ENCODE measurements at places on chromosomes 16 and 17. TPM values are rescaled to one million over a fixed set of nuclear protein-coding genes. Genes with fewer than 3 reads are reported as not detected.

Gene CCL16
- total RNA-seq, result not detected

Gene SLC6A4
- not detected for total RNA-seq

Gene MYH8
- total RNA-seq, result not detected

DNA sequence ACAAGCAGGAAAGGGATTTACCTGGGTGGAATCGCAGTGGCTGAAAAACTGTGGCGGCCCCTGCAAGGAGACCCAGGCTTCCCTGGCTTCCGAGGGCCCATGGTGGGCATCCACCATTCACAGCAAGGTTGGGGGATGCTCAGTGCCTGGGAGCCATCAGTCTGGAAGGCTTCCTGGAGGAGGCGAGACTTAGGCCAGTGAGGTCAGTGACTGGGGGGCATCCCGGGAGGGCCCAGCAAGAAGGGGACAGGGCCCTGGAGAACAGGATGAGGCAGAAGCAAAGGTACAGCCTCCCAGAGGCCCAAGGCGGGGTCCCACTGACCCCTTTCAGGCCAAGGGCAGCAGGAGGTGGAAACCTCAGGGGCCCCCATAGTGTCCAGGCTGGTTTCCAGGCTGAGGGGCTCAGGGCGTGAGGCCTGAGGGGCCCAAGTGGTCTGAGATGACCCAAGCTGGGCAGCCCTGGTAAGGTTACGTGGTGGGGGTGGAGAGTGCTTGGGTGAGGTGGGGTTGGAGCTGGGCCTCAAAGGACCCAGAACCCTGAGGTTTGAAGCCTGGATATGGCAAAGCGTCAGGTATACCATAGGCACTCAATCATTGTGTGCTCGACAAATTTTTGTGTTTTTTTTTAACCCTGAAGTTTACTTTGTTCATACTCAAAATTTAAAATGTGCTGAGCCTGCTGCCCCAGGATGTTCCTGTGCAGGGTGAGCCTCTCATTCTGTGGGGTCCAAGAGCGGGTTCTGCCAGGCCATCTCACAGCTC is 15.8 kb upstream of the SRRM2 start:
- H3K27me3 ChIP-seq, result no peaks in the 10 kb centered on the region
- H3K4me3 ChIP-seq, result no peak overlapping the region
- no peak overlapping the region for H3K27ac ChIP-seq
- DNase-seq, result no peak

- H3K27me3 ChIP-seq, result no peaks in the 10 kb centered on the region
- H3K36me3 ChIP-seq, result no peaks in the 10 kb centered on the region
- H3K4me3 ChIP-seq, result no peak overlapping the region
- peaks cover 6% of the 10 kb centered on the region for H3K4me1 ChIP-seq
- no peak overlapping the region for H3K27ac ChIP-seq
Observed at GRCh38 chr16:12961626-12962025, 60.2 kb downstream of the SHISA9 start.

- no peak overlapping the region for H3K27ac ChIP-seq
- H3K4me1 ChIP-seq, result no peaks in the 10 kb centered on the region
- peaks cover 25% of the 10 kb centered on the region for H3K27me3 ChIP-seq
- peak; percentile 35 for DNase-seq
Observed at GRCh38 chr16:23974223-23974622, 138.4 kb downstream of the PRKCB start.

GRCh38 chr16:35750701-35751104 is 2291.3 kb downstream of the TP53TG3F start:
- DNase-seq, result no peak
- no peak overlapping the region for H3K27ac ChIP-seq
- H3K4me3 ChIP-seq, result no peak overlapping the region

GRCh38 chr17:3318336-3318735 is 20.2 kb upstream of the OR3A1 start:
- H3K4me1 ChIP-seq, result no peaks in the 10 kb centered on the region
- no peaks in the 10 kb centered on the region for H3K36me3 ChIP-seq
- no peak overlapping the region for H3K27ac ChIP-seq
